ENCODE measurements at places on chromosomes 6 and 20. TPM values are rescaled to one million over a fixed set of nuclear protein-coding genes. Genes with fewer than 3 reads are reported as not detected.

Gene TSBP1
- not detected for total RNA-seq

Gene FOXF2
- 2.3 TPM for total RNA-seq

Gene LMBRD1
- 81.0 TPM for total RNA-seq

Gene RARS2
- total RNA-seq, result 51.4 TPM

Gene SAMD5
- total RNA-seq, result 26.3 TPM

Gene FOXS1
- total RNA-seq, result 1.4 TPM

Gene SEMG1
- total RNA-seq, result not detected

Gene GNMT
- total RNA-seq, result not detected

Gene CDSN
- not detected for total RNA-seq

Gene TFAP2D
- total RNA-seq, result 0.92 TPM

Gene COL21A1
- 5.8 TPM for total RNA-seq

Gene RAET1L
- 0.23 TPM for total RNA-seq

Gene FAXC
- total RNA-seq, result 44.8 TPM

Gene WFDC12
- total RNA-seq, result not detected

Gene SPTLC3
- 3.5 TPM for total RNA-seq

Gene SNRPB2
- 56.5 TPM for total RNA-seq

Gene CCHCR1
- total RNA-seq, result 13.4 TPM

Gene TMEM200A
- total RNA-seq, result 21.2 TPM

Gene MATN4
- total RNA-seq, result 4.8 TPM

Gene FAM184A
- total RNA-seq, result 40.8 TPM

Gene PLCB4
- 41.1 TPM for total RNA-seq

Gene HLA-DQA2
- total RNA-seq, result not detected

Gene MCHR2
- total RNA-seq, result 1.6 TPM

Gene COX4I2
- not detected for total RNA-seq

Gene TRIM39
- total RNA-seq, result 8.3 TPM

Gene HDDC2
- total RNA-seq, result 54.2 TPM

Gene LGSN
- total RNA-seq, result under 0.01 TPM

Gene LY86
- 5.5 TPM for total RNA-seq

All from diencephalon (tissue), 1 donor.